Ureter (tissue), 1 donor: ENCODE measurements at places on chromosomes 7 and 10. TPM values are rescaled to one million over a fixed set of nuclear protein-coding genes. Genes with fewer than 3 reads are reported as not detected.

GRCh38 chr10:60310740-60311139 lies 78.9 kb downstream of the ANK3 start:
- DNase-seq = no peak

DNA sequence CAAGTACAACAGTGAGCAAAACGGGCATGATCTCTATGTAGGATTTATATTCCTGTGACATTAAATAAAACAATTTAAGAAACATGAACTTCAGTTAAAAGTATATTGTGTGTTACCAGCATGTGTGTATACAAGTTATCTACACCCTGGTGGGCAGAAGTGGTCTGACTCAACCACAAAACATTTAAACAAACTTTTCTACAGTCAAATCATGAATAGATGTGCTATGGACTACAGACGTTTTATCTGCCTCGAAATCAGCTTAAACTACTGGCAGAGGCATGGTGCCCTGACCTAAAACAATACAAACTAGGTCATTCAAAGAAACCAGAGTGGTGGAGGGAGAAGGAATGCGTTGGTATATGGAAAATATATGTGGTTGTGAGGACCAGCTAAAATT lies 3.6 kb downstream of the ARL3 start:
- no peak for DNase-seq

DNA sequence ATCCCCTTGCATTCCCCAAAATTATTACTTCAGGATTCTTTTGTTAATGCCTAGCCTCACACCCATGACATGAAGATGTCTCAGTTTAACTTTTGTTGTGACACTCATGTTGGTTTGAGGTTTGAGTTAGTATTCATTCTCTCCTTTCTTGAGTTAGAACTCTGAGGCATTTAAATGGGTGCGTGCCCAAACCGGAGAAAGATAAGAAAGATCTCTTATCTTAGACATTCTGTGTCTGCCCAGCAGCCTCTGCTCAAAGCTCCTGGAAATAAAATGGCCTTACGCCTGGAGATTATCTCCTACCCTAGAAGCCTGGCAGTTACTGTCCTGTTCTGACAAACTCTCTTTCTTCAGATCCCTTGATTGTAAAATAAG lies 26.3 kb downstream of the WBP1L start:
- no peak for DNase-seq

DNA sequence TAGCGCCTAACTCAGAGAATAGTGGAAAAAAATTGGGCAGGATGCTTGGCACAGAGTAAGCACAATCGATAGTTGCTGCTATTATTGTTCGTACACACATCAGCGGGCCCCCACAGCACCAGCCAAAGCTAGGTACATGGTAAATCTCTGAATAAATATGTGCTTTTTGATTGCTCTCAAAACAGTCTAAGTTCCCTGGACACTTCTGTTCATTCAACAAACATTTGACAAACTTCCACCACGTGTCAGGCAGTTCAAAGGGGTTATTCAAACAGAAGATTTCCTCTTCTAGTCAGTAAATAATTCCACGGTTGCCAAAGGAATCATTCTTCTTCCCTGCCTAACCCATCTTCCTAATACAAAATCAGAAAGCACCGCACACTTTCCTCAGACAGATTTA lies 150.8 kb downstream of the DGKI start:
- no peak for DNase-seq

- no peak for DNase-seq
Measured at GRCh38 chr7:129889133-129889844, 63.5 kb downstream of the UBE2H start.

DNA sequence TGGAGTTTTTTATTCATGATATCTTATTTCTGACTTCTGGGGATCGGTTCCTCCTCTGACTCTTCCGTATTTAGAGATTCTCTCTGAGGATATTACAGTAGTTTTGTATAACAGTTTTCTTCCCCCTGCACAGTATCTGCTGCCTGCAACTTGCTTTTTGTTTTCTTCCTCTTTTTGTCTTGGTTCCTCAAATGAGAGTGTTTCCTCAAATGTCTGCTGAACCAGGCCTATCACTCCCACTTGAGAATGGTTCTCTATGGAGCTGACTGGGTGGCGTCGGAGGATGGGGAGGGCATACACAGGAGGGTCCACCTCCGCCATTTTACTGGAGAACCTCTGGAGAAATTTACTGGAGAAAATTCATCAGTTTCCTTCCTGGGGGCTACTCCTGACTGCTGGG lies 27.7 kb downstream of the ARHGAP22 start:
- DNase-seq = no peak

The COA1 gene
- total RNA-seq = 76.2 TPM

The ADAM12 gene
- total RNA-seq = 12.3 TPM

The TRIM50 gene
- total RNA-seq = not detected
